ENCODE measurements at places on chromosomes 4 and X.

DNA sequence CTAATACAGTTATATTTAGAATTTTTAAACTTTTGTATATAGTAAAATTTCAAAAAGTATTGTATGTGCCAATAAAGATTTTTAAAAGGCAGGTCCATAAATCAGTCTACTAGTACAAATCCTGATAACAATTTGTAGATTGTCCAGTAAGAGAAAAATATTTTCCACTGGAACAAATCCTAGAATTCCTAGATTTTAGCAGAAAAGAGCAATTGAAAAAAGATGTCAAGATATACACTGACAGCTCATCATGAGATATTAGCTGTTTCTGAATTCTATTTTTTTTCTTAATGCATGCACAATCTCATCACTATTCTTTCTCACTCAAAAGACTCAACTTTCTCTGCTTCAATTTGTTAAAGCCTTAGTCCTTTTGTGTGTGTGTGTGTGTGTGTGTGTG, 289.2 kb upstream of the MAD2L1 start:
- no peak for DNase-seq

GRCh38 chrX:24479924-24480323, 14.8 kb downstream of the PDK3 start:
- DNase-seq = no peak

DNA sequence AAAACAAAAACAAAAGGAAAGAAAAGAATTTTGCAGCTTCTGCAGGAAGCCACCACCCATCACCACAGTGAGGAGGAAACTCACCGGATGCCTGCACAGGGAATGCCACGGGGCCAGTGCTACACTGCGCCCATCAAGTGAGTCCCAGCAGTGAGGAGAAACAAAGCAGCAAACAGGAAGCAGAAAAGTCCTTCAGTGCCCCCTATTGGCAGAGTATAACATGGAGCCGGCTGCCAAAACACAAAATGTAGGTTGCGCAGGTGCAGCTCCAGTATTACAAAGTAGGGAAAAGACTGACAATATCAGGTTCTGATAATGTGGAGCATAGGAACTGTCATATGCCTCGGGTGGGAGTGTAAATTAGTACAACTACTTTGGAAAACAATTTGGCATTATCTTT, 23.3 kb upstream of the SCML2 start:
- DNase-seq = peak; percentile 44

DNA sequence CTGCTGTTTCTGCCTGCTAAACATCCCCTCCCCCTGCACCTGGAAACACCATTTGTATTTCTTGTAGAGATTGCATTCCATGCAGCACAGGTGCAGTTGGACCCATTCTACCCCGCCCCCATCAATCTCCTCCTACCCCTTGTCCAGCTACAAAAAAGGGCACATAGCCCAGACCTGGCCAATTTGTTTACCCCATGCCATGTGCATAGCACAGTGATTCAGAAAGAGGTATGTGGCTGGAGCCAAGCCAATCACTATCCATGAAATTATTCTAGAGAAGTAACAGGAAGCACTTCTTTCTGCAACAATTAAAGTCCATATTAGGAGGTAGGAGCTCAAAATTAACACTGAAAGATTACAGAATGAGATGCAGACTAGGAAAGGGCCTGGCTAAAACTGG, 20.2 kb upstream of the TMEM184C start:
- no peak for DNase-seq

DNA sequence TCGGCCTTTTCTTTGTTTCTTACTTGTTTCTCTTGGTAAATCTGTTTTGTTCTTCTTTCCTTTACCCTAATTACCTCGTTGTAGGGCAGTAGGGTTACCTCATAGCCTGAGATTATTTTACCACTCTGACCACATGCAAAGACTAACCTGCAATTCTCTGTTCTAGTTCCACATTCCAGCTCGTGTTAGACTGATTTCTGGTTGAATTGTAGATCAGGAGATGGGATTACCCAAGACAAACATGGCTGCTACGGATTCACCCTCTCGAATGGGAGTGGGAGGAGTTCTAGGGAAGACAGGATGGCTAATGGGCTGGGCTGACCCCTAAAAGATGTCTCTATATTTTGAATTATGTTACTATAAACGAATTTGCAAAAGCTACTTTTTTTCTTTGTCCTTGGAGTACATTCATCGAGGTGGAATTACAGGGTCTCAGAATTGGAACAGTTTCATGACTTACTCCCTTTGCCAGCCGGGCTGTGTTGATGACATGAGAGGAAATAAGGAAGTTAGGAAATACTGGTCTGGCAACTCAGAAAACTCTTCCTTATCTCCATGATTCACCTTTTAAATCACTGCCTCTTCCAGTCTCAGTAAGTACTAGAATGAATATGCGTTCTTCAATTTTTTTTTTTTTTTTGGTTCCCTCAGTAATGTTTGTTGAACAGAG, 36.7 kb upstream of the FBXW7 start:
- DNase-seq = no peak

- DNase-seq = no peak
Observed at GRCh38 chr4:111649308-111649707, 495.9 kb upstream of the FAM241A start.

DNA sequence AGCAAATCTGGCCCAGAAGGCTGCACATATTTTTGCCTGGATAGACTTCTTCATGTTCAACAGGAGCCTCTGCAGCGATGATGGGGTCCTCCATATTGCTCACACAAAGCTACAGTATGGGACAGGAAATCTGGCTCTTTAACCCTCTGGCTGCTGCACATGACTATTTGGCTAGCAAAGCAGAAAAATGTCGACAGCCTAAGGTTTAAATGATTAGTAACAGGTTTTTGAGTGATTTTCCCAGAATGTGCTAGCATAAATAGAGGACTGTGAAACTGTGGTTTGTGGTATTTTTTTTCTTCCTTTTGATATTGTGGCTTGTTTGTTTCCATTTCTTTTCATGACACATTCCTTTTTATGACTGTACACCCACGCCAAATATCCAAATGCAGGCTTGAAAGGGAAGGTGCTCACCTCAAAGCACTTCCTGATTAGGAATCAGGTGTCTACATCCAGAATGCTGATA, 120.2 kb upstream of the GK2 start:
- DNase-seq = no peak

DNA sequence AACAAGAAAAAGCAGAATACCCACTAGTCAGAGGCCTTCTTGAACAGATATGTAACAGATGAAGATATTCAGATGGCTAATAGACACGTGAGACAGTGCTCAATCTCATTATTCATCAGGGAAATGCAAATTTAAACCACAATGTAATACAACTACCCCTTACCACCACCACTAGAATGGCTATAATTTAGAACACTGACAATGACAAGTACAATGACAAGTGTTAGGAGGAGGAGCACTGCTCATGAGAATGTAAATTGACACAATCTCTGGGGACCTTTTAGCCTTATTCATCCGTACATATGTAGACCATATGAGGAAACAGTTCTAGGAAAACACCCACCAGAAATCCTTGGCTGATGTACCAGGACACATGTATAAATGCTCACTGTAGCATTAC, 13.1 kb downstream of the ZNF81 start:
- DNase-seq = no peak

DNA sequence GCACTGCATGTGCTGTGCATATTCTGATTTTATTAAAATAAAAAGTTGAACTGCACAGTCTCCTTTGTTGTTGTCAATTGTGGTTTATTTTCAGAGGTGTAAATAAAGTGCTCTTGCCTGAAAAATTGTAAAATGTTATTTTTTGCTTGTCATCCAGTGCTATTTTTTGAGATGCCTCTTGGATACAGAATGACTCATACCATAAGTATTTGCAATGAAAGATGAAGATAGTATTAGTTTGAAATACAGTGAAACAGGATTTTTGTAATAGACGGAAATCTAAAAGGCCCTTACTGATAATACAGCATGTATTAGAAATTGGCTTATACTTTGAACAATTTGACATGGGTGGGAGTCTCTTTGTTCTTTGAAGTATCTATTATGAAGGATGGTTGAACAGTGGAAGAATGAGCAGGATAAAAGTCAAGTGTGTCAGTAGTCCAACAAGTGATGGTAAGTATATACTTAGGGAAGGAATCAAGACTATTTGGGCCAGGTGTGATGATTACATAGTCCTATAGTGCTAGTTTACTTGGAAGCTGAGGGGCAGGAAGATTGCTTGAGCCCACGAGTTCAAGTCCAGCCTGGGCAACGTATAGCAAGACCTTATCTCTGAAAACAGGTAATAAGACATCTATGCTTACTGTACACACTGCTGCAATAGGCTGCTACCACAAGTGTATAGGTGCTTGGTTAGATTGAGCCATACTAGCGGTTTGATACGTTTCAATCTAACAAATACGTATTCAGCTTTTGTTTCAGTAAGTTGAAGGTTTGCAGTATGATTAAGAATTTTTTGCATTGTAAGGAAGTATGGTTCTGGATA, 16.4 kb downstream of the DDX3X start:
- no peak for DNase-seq

DNA sequence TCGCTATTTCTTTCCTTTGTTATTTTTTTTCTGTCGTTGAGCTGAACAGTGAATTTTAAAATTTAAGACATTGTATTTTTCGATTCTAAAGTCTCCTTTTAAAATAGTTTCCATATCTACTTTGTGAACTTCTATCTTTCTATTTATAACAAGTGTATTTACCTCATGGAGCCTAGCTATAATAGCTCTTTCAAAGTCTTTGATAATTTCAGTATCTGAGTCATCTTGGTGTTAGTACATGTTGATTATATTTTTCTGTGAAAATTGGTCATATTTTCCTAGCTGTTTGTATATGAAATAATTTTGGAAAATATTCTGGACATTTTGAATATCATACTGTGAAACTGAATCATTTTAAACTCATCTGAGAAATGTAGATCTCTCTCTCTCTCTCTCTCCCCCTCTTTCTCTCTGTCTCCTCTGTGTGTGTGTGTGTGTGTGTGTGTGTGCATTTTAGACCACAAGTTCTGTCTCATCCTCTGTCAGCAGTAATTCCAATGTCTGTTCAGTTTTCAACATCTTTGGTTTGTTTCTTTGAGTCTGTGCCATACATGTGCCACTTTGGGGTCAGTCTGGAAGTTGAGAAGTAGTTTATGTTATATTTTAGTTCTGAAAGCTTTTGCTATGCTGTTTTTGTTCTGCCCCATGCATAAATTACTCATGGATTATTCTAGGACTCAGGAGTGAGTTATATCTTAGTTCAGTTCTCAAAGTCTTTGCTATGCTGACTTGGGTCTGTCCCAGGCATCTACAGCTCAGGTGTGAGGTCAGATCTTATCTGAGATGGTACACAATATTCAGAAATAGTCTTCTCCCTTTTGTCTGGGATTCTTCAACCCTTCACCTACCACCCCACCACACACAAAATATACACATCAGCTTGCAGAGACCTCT, 366.4 kb upstream of the CASK start:
- DNase-seq = no peak

- DNase-seq = no peak
Observed at GRCh38 chrX:45722471-45722870, 521.8 kb upstream of the DIPK2B start.

DNA sequence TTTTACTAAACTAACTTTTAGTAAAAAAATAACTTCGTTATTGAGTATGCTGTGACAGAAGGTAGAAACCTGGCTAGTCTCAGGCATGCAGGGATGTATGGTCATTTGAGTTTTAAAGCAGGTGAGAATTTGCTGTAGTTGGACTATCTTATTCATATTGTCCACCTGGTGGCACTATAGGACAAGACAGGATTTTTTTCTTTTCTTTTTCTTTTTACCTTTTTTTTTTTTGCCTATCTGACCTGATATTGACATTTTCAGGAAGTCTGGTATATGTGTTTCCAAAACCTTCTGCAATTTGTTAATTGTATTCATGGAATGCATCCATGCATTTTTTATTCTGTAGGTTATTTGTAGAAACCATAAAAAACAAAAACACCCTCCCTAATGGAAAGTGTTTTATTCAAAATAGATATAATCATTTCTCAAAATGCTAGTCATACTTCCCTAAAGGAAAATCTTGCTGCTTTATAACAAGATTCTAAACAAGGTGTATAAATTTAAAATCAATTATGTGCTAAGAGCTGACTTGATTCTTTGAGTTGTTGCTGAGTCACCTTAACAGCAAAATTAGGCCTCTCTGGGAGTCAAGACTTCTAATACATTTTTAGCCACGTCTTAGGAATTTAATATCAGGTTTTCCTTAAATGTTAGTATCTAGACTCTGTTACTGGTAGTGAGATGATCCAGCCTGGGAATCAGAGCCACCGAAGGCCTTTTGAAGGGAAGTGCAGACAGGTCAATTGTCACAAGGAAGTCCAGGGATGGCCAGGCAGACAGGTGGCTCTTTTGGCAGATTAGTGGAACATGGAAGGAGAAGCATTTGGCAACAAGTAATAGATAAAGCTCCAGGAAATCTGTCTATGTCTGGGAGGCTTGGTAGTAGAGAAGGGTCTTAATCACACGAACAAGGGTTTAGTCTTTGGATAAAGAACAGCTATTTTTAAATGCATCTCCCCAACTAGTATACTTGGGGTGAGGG, 201.3 kb upstream of the GNPDA2 start:
- DNase-seq = no peak

- DNase-seq = peak; percentile 90
Observed at GRCh38 chr4:17771284-17771908, 10.0 kb downstream of the FAM184B start.
